Glomerular endothelial cell (primary cell): ENCODE measurements at places on chromosomes 1 and 21.

GRCh38 chr1:3525551-3526482 lies 71.4 kb downstream of the ARHGEF16 start:
- no peak for DNase-seq

- DNase-seq, result no peak
Measured at GRCh38 chr1:170355267-170355801, 176.6 kb upstream of the GORAB start.

- DNase-seq, result no peak
Measured at GRCh38 chr1:1966071-1966740, 37.4 kb downstream of the CFAP74 start.

DNA sequence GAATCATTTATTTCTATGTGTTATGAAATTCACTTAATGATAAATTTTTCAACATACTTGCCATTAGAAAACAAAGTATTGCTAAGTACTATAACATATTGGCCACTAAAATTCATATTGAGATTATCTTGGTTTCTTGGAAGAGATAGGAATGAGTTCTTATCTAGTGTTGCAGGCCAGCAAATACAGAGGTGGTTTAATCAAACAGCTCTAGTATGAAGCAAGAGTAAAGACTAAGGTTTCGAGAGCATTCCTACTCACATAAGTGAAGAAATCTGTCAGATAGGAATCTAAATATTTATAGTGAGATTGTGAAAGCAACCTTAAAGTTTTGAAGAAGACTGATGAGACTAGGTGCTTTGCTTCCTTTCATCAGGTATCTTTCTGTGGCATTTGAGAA lies 37.9 kb upstream of the FOXE3 start:
- DNase-seq, result no peak

DNA sequence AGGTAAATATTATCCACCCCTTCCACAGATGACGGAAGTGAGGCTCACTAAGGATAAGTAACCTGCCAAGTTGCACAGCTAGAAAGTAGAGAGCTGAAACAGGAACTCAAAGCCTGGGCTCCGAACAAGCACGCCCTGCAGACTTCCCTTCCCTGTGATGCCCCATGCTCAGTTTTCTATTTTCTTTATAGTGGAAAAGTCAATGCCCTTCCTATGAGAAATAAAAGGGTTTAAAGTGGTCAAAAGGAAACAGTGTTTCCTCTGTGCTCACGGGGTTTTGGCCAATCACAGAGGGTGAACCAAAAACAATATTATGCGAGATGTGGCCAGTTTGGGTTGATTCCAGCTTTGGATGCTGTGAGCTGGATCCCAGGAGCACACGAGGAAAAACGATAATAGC lies 44.5 kb downstream of the DDR2 start:
- no peak for DNase-seq

GRCh38 chr1:64470665-64471217 lies 812 bp downstream of the CACHD1 start:
- no peak for DNase-seq

DNA sequence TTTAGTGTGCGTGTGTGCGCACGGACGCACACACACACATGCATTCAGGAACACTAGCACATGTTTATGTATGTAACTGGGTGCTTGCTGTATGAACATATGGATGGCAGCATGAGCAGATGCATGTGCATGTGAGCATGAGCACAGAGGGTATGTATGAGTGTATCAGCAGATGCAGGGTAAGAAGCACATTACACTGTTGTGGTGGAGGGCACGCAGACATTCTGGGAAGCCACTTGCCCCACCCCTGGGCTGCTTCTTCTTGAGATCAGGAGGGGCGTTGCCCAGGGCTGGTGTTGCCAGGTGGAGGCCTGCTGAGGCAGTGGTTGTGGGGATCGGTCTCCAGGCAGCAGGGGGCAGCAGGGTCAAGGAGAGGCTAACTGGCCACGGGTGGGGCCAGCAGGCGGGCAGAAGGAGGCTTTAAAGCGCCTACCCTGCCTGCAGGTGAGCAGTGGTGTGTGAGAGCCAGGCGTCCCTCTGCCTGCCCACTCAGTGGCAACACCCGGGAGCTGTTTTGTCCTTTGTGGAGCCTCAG lies 3.9 kb upstream of the P3R3URF start:
- DNase-seq, result no peak
